ENCODE measurements at places on chromosomes 11 and 22. TPM values are rescaled to one million over a fixed set of nuclear protein-coding genes. Genes with fewer than 3 reads are reported as not detected.

DNA sequence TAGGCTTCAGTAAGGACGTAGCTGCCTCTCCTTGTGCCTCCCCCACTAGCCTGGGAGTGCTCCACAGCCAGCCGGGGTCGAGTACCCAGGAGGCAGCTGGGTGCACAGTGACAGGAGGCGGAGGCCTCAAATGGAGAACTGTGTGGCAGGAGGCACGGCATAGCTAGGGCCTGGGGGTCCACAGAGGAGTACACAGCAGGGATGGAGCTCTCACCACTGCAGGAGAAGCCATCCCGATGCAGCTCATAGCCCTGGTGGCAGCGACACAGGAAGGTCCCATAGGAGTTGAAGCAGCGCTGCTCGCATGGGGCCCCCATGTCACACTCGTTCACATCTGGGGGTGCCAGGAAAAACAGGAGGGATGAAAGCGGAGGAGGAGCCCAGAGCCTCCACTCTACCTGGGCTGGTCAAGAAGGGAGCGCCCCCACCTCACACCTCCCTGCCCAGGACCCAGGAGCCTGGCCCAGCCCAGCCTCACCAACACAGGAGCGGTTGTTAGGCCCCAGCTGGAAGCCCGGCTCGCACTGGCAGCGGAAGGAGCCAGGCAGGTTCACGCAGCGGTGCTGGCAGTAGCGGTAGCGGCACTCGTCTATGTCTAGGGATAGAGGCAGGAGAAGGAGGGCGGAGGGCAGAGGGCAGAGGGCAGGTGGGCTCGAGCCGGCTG is 2.8 kb downstream of the EFEMP2 start:
- no peaks in the 10 kb centered on the region for H3K27me3 ChIP-seq
- peak; percentile 48 for DNase-seq
- H3K4me1 ChIP-seq = no peaks in the 10 kb centered on the region
- no peak overlapping the region for H3K4me3 ChIP-seq
- H3K27ac ChIP-seq = no peak overlapping the region

The CCDC81 gene
- total RNA-seq = 3.1 TPM

DNA sequence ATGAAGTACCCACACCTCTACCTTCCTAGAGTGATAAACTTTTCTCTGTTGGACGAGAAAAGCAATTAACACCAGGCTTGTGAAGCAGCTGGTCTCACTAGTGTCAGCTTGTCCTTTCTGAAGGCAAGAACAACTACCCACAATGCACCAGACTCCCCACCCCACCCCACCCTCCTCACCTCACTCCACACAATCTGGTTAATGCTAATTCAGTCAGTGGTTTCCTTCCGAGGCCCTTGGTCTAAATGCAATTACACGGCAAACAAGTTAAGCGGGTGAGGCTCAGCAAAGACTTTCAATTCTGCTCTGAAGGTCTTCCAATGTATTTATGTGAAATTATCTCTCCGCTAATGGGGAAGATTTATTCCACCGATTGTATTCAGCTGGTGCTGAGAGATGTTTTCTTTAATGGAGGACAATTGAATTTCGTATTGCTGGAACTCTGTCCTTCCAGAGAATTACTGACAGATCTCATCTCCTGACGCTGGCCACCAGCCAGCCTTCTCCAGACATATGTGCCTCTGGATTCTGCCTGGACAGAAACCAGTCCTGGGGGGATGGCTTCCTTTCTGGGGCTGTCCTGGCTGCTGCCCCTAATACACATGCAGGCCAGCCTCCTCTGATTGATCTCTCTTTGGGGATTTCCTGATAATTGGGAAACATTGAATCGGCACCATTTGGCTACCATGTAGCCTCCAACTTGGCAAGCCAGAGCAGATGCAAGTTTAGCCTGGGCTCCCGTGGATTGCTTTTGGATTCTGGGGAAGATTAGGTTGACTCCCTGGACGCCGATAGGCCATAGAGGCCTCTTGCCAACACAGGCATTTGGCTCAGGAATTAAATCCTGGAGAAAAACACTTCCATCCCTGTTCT is 165.8 kb upstream of the NARS2 start:
- no peaks in the 10 kb centered on the region for H3K27me3 ChIP-seq
- H3K4me3 ChIP-seq = no peak overlapping the region
- DNase-seq = no peak
- H3K36me3 ChIP-seq = no peaks in the 10 kb centered on the region
- no peaks in the 10 kb centered on the region for H3K4me1 ChIP-seq
- no peak overlapping the region for H3K27ac ChIP-seq

GRCh38 chr22:50531546-50531961 is 1.7 kb upstream of the TYMP start:
- H3K27ac ChIP-seq = no peak overlapping the region
- H3K4me3 ChIP-seq = no peak overlapping the region
- no peaks in the 10 kb centered on the region for H3K36me3 ChIP-seq
- peak; percentile 86 for DNase-seq
- no peaks in the 10 kb centered on the region for H3K27me3 ChIP-seq
- H3K4me1 ChIP-seq = no peaks in the 10 kb centered on the region

- no peaks in the 10 kb centered on the region for H3K27me3 ChIP-seq
- H3K4me1 ChIP-seq = no peaks in the 10 kb centered on the region
- no peak overlapping the region for H3K4me3 ChIP-seq
- peak overlapping the region; percentile 56 for H3K27ac ChIP-seq
Observed at GRCh38 chr11:119416606-119417580, 6.1 kb downstream of the THY1 start.

GRCh38 chr11:32893343-32894148 is 935 bp downstream of the QSER1 start:
- peaks cover 3% of the 10 kb centered on the region for H3K4me1 ChIP-seq
- DNase-seq = peak; percentile 76
- no peaks in the 10 kb centered on the region for H3K36me3 ChIP-seq
- no peaks in the 10 kb centered on the region for H3K27me3 ChIP-seq
- H3K27ac ChIP-seq = peak overlapping the region; percentile 52

DNA sequence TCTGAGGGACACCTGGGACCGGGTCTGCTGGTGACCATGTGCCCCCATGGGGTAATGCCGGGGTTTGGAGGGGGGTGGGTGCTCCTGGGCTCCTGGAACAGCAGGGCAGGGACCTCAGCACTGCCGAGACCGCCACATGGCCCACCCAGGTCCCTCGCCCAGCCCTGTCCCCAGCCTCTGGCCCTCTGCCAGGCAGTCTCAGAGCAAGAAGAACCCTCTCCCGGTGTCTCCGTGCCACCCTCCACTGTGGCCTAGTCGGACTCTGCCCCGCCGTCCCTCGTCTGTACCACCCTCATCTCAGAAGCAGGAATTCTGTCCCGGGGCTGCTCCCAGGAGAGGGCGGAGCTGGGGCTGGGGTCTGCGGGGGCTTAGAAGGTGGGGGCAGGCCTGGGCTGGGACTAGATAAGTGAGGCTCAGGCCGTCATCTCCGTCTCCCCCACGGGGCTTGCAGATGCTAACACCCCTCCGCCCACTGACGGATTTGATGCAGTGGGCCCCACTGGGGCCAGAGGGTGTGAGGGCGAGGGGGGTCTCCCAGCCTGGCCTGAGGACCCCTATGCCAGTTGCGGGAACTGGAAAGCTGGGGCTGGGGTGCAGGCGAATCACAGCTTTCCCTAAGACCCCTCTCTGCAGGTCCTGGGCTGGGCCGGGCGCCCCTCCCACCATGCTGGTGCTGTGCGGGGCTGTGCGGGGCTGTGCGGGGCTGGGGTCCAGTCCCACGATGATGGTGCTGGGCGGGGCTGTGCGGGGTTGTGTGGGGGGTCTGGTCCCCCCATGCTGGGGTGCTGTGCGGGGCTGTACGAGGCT is 1.1 kb downstream of the MUC5AC start:
- no peaks in the 10 kb centered on the region for H3K4me1 ChIP-seq
- H3K4me3 ChIP-seq = no peak overlapping the region
- H3K27me3 ChIP-seq = no peaks in the 10 kb centered on the region
- H3K27ac ChIP-seq = no peak overlapping the region
- no peaks in the 10 kb centered on the region for H3K36me3 ChIP-seq
- DNase-seq = peak; percentile 71

GRCh38 chr22:36055376-36056295 is 27.0 kb upstream of the RBFOX2 start:
- no peaks in the 10 kb centered on the region for H3K4me1 ChIP-seq
- no peak for DNase-seq
- no peaks in the 10 kb centered on the region for H3K27me3 ChIP-seq
- no peak overlapping the region for H3K4me3 ChIP-seq

The TRIM49 gene
- total RNA-seq = not detected

GRCh38 chr11:14942745-14943144 is 29.4 kb downstream of the CALCA start:
- no peaks in the 10 kb centered on the region for H3K4me1 ChIP-seq
- H3K4me3 ChIP-seq = no peak overlapping the region
- DNase-seq = no peak
- no peaks in the 10 kb centered on the region for H3K27me3 ChIP-seq
- no peaks in the 10 kb centered on the region for H3K36me3 ChIP-seq

GRCh38 chr11:67503119-67504004 is 1.8 kb downstream of the PITPNM1 start:
- no peaks in the 10 kb centered on the region for H3K36me3 ChIP-seq
- no peak overlapping the region for H3K4me3 ChIP-seq
- no peaks in the 10 kb centered on the region for H3K27me3 ChIP-seq
- no peak overlapping the region for H3K27ac ChIP-seq

DNA sequence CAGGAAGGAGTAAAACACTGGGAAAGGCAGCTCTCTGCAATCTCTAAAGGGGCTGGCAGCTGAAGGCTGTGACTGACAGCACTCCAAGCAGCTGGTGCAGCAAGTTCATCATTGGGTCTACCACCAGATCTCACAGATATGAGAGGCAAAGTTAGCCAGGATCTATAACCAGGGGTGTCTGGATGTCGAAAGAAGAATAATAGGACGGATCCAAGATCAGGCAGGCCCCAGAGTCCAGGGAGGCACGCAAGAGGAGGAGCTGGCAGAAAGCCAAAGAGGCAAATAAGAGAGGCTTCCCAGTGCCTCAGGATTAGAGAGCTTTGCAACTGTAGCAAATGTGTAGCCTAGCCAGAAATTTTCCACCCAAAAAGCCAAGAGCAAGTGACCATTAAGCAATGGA is 77.1 kb downstream of the RBMXL2 start:
- no peaks in the 10 kb centered on the region for H3K27me3 ChIP-seq
- H3K4me3 ChIP-seq = no peak overlapping the region
- H3K4me1 ChIP-seq = no peaks in the 10 kb centered on the region
- H3K36me3 ChIP-seq = no peaks in the 10 kb centered on the region

DNA sequence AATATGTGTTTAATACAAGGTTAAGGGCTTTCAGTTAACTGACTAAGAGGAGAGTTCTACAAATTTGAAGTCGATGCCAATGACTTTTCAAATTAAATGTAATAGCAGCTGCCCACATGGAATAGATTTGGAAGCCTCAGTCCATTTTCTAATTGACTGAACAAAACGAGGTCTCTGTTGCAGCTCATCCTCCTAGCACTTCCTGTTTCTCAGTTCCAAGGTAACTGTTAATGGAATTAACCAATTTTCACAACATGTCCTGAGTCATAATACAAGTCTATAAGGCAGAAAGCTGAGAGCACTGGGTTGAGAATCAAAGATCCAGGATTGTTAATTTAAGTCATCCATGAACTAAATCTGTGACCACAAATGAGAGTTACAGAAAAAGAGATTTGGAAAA is 177.2 kb downstream of the OPCML start:
- no peak overlapping the region for H3K27ac ChIP-seq
- H3K4me3 ChIP-seq = no peak overlapping the region
- H3K27me3 ChIP-seq = no peaks in the 10 kb centered on the region

Data from aorta (tissue), 5 donors.